Ecto neural progenitor cell (in vitro differentiated cells): ENCODE measurements at places on chromosomes 5 and 9.

DNA sequence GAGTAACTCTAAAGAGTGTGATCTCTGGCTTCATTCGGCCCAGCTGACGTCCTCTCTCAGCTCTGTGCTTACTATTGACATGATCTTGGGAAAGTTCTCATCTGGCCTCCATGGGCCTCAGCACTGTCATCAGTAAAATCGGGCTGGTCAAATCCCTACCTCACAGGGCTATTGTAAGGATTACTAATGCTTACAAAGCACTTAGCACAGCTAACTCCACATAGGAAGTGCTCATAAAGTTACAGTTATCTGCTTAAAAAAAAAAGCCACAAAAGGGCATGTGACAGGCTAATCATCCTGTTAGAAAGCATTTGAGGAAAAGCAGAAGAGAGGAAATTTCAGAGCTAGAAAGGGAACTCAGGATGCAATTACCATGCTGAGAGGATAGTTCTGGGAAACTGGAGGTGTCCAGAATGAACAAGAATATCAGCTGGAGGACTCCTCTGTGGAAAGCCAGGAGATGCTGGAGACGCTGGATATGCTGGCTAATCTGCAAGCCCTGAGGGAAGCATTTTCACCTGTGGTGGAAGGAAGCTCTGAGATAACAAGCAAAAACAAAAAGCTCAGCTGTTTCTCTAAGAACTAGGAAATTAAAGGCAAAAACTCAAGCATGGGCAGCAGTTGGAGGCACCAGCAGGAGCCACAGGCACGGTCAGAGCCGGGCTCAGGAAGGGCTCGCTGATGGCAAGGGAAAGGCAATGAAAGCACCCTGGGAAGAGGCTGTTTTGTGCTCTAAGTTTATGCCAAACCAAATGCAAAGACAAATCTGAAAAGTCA, 4.4 kb upstream of the BHMT start:
- no peak for DNase-seq

DNA sequence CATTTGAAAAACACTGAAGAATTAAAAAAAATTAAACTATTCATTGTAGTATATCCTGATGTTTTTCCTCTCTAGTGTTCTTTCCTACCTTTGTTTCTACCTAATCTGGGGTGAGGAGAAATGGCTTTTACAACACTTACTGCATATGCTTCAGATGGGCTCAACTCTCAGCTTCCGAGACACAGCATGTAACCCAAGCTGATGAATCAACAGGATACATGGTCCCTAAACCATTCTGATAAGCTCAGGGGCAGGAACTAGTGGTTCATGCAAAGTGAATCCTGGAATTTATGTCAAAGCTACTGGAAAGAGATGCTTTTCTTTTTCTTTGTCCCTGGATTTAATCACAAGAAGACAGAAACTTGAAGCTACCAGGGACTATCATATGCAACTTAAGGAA, 672.5 kb upstream of the RORB start:
- no peak for DNase-seq

DNA sequence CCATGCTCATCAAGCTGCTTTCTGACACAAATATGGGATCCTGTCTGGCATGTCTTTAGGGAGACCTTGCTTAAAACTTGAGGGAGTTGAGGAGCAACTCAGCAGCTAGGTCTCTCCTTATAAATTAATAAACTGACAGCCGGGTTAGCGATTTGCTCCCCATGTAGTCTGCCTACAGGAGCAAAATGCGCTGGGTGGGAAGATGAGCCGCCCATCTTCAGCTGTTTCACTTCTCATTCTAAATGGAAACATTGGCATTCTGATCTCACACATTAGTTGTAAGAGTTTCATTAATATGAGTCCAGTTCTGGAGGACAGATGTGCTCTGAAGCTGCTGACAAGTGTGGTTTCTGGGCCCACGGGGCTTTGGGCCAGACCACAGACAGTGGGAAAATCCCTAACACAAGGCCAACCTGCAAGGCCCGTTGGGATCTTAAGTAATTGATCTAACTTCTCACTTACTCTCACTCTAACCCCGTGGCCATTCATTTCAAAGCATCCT, 197.0 kb downstream of the MCTP1 start:
- DNase-seq: no peak

DNA sequence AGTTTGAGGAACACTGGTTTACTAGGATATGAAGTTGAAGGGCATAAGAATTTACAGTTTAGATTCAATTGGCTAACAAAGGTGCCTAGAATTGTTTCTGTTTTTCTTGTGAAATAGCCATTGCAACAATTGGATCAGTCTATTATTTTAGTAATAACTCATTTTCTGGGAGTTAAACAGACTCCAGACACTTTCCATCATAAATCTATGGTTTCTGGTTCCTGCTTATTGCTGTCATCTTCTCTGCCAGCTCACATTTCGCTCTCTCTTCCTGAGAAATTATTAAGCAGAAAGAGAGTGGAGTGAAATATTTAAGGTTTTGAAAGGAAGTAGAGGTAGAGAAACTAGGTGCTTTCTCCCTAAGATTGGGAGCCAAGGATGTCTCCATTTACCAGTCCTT, 165.1 kb upstream of the PRR16 start:
- DNase-seq: no peak

- no peak for DNase-seq
Measured at GRCh38 chr9:109918339-109919163, 138.6 kb downstream of the PALM2AKAP2 start.

- no peak for DNase-seq
Measured at GRCh38 chr5:175567954-175568353, 89.6 kb downstream of the SFXN1 start.

DNA sequence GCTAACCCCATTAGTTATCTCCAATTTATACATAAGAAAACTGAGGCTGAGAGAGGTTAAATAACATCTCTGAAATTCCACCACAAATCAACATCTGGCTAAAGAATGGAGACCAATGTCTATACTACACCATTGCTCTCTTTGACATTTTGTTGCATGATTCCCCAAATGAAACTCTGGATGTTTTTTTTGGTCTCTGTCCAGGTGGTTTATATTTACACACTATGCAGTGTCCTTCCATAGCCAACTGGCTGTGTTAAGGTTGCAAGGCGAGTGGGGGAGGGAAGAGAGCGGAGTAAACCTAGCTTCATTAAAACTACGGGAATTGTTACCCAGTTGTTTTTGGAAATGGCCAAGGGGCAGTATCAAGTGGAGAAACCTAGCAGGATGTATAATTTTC, 67.2 kb downstream of the KIF4B start:
- DNase-seq: no peak
